Anterior cingulate cortex (tissue), 58 donors: ENCODE measurements at places on chromosomes 11 and 22.

DNA sequence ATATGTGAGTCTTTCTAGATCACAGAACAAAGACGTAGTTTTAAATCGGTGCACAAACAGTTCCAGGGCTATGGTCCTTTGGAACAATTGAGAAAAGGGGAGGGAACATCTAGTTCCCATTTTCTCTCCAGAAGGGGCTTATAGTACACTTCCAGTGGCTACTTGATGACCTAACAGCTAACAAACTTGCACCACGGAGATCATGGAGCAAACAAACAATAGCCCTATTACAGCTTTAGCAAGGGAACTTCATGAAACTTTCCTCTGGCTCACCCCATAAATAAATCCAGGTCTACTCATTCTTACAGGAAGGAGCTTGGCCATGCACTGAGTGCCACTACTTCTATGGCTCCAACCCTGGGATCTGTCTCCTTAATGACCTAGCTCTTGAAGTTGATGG, 8.3 kb upstream of the FOLR2 start:
- no peak for DNase-seq

- no peak for DNase-seq
Observed at GRCh38 chr11:3962406-3962840, 107.0 kb downstream of the STIM1 start.

- DNase-seq = no peak
Observed at GRCh38 chr11:27039873-27040272, 742 bp upstream of the BBOX1 start.

- DNase-seq = no peak
Observed at GRCh38 chr11:119453881-119454280, 30.9 kb upstream of the THY1 start.

DNA sequence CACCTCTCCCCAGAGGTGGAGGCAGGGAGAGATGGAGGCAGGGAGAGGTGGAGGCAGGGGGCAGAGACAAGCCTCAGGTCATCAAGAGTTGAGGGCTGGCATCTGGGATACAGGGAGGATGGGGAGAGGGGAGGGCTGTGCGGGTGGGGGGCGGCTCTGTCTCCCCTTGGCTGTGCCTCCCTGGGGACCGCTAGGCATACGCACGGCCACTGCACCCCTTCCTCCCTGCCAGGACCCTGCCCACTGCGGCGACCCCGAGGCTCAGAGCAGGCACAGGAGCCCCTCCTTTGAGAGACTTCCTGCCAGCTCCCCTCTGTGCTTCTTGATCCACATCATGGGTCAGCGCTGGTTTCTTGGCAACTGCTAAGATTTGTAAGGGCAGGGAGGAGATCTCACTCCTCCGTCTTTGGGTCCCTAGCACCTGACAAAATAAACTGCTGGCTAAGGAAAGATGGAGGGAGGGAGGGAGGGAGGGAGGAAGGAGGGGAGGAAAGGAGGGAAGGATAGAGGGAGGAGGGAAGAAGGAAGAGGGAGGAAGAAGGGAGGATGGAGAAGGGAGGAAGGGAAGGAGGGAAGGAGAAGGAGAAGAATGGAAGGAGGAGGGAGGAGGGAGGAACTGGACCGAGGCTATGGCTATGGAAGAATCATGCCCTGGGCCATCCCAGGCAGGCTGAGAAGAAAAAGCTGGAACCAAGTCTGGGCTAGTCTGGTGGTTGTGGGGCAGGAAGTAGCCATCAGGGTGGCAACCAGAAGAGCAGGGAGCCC, 18.5 kb downstream of the PRR33 start:
- DNase-seq = no peak

GRCh38 chr11:64580412-64580811, 10.6 kb upstream of the SLC22A12 start:
- no peak for DNase-seq

GRCh38 chr22:42889304-42889703, 32.2 kb upstream of the ARFGAP3 start:
- no peak for DNase-seq

- DNase-seq = no peak
Observed at GRCh38 chr11:126956635-126957034, 43.9 kb downstream of the KIRREL3 start.

DNA sequence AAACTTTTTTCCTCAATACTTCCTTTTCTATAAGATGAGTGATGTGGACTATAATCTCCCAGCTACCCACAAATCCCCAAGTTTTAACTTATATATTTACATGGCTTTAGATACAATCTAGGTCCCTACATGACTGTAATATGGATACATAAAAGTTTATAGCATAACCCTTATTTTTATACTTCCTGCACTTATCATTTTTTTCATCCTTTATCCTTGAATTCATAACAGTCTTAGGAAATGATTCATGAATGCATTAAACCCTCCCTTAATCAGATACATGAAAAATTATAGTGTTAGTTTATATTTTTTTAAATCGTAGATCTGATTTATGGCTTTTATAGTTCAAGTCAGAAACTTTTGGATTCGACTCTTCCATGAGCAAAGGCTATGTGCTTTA, 195.8 kb downstream of the MAML2 start:
- no peak for DNase-seq

DNA sequence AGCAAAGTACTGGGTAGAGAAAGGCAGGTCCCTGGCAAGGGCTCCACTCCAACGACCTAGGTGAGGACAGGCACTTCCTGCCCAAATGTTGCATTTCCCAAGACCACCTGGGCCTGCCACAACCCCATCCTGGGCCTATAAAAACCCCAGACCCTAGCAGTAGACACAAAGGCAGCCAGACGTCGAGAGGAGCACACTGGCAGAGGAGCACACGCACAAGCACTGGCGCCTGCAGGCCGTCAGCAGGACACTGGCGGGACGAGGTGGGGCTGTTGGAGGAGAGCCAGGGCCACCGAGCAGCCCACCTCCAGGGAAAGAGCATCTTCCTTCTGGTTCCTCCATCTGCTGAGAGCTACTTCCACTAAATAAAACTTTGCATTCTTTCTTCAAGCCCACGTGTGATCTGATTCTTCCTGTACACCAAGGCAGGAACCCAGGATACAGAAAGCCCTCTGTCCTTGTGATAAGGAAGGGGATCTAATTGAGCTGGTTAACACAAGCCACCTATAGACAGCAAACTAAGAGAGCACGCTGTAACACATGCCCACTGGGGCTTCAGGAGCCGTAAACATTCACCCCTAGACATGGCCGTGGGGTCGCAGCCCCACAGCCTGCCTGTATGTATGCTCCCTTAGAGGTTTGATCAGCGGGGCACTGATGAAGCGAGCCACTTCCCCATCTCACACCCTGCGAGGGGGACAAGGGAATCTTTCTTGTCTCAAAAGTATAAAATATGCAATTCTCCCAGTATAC, 89.7 kb upstream of the MTMR2 start:
- no peak for DNase-seq

DNA sequence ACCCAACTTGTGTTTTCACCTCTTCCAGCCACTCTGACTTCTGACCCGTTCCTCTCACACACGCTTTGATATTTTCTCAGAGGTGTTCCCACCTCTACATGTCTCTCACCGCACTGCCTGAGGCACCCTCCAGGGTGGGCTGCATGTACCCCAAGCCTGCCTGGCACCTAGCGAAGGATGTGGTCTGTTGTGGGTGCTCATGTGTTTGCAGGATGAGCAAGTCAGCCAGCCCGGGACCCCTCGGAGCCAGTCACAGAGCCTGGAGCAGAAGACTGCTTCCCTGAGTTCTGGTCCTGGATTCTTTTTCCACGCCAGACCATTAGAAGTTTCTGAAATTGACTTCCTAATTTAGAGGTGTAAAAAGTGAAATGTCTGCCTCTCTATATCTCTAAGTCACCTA, 3.8 kb downstream of the GTSE1 start:
- DNase-seq = no peak

- no peak for DNase-seq
Observed at GRCh38 chr11:66607126-66607834, 9.2 kb upstream of the RBM14 start.

GRCh38 chr22:39556970-39557841, 13.3 kb upstream of the CACNA1I start:
- DNase-seq = no peak

- DNase-seq = no peak
Observed at GRCh38 chr11:119445379-119445778, 22.4 kb upstream of the THY1 start.

GRCh38 chr11:59610289-59610688, 5.3 kb downstream of the OSBP start:
- no peak for DNase-seq

DNA sequence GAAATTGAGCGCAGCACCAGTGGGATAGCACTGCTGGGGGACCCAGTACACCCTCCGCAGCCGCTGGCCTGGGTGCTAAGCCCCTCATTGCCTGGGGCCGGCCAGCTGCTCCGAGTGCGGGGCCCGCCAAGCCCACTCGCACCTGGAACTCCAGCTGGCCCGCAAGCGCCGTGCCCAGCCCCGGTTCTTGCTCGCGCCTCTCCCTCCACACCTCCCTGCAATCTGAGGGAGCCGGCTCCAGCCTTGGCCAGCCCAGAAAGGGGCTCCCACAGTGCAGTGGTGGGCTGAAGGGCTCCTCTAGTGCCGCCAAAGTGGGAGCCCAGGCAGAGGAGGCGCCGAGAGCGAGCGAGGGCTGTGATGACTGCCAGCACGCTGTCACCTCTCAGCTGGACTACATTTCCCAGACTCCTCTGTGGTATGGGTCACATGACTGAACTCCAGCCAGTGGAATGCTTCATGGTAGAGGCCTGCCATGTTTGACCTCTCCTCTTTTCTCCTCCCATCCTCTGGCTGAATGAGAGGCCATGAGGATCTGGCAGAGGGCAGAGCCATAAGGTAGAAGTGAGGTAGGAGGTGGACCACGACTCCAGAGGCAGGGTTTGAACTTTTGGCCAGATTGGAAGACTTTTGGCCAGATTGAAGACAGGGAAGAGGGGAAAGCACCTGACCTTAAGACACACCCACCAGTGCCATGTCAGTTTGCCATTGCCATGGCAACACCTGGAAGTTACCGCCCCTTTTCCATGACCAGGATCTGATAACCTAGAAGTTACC, 6.2 kb downstream of the MRGPRD start:
- DNase-seq = no peak

DNA sequence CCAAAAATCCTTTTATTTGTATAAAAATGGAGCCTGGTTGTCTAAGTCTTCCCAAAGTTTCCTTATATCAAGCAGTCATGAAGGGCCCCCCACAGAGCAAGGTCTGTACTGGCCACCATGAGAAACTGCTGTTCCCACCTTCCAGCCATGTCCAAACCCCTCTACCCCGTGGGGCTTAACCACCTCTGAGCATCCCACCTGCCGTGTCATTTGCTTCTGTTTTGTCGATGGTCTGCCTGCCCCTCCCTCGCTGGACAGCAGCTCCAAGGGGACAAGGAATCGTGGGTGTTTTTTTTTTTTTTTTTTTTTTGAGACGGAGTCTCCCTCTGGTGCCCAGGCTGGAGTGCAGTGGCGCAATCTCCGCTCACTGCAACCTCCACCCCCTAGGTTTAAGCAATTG, 11.1 kb upstream of the ANO1 start:
- no peak for DNase-seq

GRCh38 chr22:38298312-38299005, 18.8 kb downstream of the CSNK1E start:
- no peak for DNase-seq

GRCh38 chr11:78228467-78228866, 39.7 kb downstream of the USP35 start:
- DNase-seq = no peak

DNA sequence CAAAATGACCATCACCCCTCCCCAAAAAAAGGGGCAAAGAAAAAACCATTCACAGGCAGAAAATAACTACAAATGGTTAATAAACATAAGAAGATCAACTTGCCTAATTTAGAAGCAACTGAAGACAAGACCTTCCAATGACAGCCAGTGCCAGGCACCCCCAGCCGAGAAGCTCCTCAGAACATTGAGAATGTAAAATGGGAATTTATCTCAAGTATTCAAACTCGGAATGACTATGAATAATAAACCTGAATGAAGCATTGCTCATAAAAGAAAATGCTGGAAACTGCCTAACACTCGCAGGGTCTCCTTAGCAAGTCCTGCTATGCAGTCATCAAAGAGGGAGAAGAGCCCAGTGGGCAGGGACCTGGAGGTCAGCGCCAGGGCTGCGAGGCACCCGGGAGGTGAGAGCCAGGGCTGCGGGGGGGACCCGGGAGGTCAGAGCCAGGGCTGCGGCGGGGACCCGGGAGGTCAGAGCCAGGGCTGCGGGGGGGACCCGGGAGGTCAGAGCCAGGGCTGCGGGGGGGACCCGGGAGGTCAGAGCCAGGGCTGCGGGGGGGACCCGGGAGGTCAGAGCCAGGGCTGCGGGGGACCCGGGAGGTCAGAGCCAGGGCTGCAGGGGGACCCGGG, 23.2 kb upstream of the MOB2 start:
- DNase-seq = no peak
